ENCODE measurements at places on chromosomes 6 and 20.
A peak's percentile ranks its signal among the peaks of the same experiment; 100 is the strongest.

DNA sequence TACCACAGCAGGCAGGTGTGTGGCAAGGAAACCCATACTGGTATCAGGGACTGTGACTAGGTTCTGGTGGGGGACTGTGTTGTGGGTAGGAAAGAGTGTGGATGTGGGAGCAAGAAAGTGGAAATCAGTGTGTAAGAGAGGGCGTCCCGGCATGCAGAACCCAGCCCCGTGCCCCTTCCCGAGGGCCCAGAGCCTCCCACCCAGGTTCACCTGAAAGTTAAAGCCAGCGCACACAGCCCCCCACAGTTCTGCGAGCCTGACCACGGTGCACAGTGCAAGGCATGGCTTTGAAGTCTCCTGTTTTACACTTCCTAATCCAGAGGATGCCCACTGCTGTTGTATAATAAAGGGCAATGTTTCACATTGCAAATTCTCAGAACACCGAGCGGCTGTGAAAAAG, 22.7 kb downstream of the MAFB start:
- DNase-seq: no peak

DNA sequence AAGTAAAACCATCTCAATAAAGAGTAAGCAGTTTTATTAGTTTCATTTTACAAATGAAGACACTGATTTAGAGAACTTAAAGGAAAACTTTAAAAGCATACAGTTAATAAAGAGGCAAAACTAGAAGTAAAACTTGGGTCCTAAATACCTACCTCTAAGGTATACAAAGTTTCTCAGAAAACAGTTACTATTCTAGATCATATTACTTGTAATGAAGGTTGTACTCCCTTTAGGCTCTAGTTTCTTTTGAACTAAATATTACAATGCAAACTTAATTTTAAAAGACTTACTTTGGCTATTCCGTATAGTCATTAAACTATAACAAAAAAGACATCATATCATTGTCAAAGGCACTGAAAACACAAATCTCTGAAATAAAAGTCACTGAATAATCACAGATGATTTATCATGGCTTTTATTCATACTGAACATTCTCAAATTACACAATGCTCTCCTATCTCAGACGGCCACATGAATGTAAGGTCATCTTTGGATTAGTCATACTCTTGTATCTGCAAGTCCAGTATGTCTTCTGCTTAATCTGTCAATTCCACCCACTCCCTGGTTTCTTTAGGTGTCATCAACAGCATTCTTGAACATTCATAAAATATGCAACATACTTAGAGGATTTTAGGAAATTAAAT, 361.6 kb upstream of the RUNX2 start:
- DNase-seq: no peak

DNA sequence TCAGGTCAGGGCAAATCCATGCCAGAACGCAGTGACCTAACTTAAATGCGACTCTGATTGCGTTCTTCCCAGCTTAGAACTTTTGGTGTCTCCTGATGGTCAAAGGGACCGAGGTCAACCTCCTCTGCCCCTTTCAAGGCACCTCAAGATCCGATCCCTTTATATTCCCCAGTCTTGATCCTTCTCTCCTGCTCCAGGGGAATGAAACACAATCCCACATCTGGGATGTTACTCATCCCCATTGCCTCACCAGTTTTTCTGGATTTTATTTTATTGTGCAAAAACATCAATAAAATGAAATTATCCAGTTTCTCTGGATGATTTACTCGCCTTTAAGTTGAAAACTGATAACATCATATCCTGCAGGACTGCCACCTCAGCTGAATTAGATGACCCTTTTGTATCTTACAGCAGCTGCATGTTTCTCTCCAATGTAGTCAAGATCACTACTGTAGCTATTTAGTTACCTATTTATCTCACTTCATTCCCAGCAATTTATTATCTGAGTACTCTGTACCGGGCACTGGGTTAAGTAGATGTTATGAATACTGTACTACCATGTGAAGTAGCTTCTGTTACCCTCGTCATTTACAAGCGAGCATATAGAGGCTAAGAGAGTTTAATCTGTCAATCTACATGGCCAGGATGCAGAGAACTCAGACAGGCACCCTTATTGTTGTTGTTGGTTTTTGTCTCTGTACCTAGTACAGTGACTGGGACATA, 44.0 kb downstream of the IRAK1BP1 start:
- no peak for DNase-seq

DNA sequence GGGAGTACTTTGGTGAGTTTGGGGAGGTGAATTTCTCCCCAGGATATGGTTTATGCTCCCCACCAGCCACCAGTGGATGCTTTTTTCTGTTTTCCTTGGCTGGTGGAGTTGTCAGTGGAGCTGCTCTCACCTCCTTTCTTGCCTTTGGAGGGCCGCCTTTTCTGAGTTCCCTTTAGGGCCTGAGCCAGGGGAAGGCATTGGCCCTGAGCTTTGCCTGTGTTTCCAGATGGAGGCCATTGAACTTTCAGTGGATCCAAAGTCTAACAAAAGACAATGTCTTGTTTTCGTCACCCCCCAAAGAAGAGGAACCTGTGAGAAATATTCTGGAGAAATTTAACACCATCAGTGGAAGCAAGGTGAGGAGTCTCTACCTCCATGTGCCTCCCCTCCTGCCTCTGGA, 4.4 kb upstream of the TMEM14A start:
- no peak for DNase-seq

DNA sequence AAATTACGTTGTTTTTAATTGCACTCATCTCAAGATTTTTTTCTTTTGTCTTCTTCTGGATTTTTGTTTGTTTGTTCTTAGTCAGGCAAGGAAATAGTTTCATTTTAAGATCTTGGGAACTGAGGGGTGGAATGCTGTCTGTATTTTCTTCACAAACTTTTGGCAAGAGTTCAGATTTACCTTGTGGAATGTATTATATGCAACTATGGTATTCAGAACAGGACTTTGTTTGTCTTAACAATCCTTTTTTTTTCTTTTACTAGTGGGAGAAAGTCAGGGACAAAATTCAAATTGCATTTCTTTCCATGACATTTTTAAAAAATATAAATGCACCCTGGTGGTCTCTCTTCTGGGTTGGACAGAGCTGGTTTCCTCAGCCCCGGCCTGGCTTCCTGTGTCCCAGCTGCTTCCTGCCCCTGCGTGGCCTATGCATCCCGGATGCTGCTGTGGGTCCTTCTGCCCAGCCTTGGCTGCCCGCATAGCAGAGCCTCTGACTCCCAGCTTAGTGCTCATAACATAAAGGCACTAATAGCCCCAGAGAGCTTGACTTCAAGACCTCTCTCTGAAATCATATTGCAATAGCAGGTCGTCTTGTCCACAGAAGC, 520.7 kb downstream of the QKI start:
- DNase-seq: no peak

DNA sequence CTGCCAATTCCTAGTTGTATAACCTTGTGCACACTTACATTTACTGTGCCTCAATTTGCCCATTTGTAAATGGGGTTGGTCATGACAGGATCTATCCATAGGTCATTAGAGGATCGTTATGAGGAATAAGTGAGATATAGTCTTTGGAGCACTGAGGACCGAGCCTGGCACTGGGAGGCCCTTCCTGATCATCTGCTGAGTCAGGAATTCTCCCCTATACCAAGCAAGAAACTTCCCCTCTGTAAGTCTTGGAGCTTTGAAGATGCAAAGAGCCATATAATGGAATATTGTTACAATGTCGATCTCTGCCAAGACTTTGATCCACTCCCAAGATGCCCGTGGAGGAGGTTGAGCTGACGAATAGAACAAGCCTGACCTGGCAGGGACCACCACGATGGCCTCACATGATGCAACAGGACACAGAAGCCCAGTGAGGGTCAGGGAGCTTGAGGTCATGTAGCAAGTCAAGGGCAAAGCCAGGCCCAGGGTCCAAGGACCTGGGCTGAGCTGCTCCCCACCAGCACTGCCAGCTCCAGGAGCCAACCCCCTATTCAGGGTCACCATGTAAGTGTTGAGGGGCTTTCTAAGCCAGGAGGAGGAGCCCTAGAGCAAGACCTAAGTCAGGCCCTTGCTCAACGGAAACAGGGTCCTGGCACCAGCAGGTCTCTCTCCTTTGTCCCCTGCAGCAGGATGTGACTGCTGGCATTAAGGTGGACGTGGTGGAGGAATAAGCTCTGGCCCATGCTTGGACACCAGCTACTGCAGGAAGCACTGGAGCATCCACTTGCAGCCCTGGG, 16.7 kb downstream of the PDRG1 start:
- no peak for DNase-seq

DNA sequence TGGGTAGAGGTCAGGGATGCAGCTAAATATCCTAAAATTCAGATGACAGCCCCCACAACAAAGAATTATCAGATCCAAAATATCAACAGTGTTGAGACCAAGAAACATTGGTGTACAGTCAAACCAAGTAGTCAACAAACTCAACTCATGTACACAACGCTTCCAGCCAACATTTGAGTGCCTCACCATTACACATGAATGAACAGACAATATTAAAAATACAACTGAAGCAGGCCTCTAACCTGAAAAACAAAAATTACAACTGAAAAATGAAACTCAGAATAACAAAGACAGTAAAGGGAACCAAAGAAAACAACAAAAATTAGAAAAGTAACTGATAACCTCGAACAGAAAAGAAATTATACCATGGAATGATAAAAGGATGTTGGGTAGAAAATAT, 46.2 kb downstream of the HACE1 start:
- DNase-seq: no peak

- peak; percentile 31 for DNase-seq
These were observed 120.1 kb upstream of the HDDC2 start for GRCh38 chr6:125421836-125422235.

- no peak for DNase-seq
These were observed 31.8 kb downstream of the L3MBTL3 start for GRCh38 chr6:130050230-130050629.

- DNase-seq: no peak
These were observed 208.9 kb upstream of the EXOC2 start for GRCh38 chr6:901696-902460.

- no peak for DNase-seq
These were observed 6.8 kb downstream of the TMEM63B start for GRCh38 chr6:44133981-44134711.

GRCh38 chr6:13465734-13466133, 21.7 kb downstream of the GFOD1 start:
- DNase-seq: no peak

DNA sequence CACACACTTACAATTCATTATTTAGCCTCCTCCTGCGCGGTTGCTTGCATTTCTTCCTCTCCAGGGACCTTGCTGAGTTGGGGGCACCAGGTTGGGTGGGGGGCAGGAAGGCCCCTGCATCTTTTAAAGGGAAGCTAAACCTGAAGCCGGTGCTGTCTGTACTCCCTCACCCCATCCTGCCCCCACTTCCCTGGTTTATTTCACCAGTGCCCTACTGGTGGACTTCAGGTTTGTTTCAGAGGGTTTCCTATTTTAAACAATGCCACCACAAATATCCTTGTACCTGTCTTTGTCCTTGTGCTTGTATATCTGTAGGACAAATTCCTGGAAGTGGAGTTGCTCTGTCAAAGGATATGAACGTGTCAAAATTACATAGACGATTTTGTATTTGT, 21.0 kb downstream of the PTK7 start:
- DNase-seq: no peak

GRCh38 chr6:127515234-127515793, 3.8 kb downstream of the MTCL3 start:
- no peak for DNase-seq

- peak; percentile 39 for DNase-seq
These were observed 1.1 kb downstream of the GNL1 start for GRCh38 chr6:30554962-30555815.

DNA sequence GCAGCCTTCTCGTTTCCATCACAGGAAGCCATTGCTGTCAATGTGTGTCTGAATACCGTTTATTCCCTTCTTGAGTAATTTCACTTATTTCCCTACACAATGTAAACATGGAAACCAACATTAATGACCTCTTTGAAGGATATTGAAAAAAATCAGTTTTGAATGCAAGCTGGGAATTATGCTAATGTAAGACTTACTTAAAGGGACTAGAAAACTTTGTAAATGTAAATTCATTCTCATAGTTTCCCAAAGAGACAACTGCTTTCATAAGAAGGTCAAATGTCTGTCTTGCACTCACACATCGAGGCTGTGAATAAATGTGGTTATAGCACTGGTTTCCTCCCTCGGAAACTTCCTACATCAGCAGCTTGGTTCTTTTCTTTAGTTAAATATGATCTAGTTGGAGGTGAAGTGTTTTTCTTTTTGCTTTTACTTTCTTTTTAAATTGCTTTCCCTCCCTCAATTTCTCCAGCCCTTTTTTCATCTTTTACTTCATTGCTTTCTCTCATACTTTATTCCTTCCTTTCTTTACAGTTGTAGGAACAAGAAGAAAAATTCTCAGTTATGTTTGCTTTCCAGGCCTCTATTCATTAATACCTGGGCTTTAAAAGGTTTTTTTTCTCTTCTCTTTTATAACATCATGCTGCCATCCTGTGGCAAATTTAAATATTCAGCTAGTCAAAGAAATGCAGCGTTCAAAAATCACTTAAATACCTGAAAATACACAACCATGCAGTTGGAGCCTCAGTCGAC, 108.3 kb downstream of the TNFAIP3 start:
- no peak for DNase-seq

GRCh38 chr20:44959638-44960102, 527 bp downstream of the TOMM34 start:
- DNase-seq: no peak

DNA sequence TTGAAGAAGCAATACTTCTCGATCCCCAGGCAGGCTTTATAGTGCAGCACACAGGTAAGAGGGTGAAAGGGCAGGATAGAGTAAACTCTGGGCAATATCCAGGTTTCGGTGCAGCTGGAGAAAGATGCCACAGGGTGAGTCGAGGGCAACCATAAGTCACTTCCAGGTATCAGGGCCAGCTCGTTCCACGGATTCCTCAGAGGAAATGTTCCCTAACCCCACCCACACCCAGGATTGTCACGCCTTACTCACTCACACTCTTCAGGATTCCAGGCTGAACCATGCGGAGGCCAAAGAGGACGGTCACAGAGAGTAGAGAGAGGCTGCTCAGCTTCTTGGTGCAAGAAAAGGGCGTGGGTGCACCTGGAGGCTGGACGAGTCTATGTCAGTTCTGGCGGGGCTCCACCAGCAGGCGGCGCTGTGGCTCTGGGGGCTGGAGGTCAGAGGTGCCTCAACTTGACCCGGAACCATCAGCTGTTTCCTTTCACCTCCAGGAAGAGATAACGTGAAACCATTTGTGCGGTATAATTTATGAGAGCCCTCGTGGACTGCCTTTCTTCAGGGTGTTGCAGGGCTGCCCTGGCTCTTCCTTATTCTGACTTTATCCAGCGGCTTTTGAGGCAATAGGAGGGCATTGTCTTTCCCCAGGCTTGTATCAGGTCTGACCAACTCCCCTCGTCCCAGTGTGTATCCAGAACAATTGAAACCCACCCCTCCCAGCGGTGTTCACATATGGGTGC, 14.5 kb upstream of the WFDC12 start:
- peak; percentile 89 for DNase-seq

GRCh38 chr6:1605893-1606779, 3.6 kb upstream of the FOXC1 start:
- no peak for DNase-seq

- DNase-seq: no peak
These were observed 4.6 kb upstream of the CGA start for GRCh38 chr6:87099472-87099871.

Measured in Caco-2 (cell line).